ENCODE measurements at places on chromosomes 5 and 9. TPM values are rescaled to one million over a fixed set of nuclear protein-coding genes. Genes with fewer than 3 reads are reported as not detected.
A peak's percentile ranks its signal among the peaks of the same experiment; 100 is the strongest.

NHP2 gene
- 298 TPM for total RNA-seq

- peaks cover 16% of the 10 kb centered on the region for H3K4me1 ChIP-seq
- H3K4me3 ChIP-seq = no peak overlapping the region
- peak; percentile 31 for DNase-seq
- no peak overlapping the region for H3K27ac ChIP-seq
- H3K27me3 ChIP-seq = peaks cover 8% of the 10 kb centered on the region
- H3K36me3 ChIP-seq = no peaks in the 10 kb centered on the region
Measured at GRCh38 chr5:139644001-139644456, 4.1 kb upstream of the CXXC5 start.

MUSK gene
- total RNA-seq = not detected

DNA sequence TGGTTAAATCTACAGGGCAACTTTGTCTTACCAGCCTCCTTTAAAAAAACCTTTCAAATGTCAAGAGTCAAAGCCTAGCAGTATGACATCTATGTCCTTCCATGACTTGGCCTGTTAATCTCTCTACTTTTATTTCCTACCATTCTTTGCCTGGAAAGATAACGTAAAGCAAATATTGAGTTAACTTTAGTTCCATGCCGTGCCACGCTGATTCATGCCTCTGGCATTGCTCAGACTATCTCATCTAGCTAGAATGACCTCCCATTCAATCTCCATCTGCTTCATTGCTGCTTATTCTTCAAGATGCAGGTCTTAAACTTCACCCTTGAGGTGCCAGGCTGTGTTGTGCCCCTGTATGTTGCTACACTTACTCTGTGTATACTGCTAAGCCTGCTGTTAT, 729.8 kb downstream of the EFNA5 start:
- DNase-seq = no peak
- H3K4me3 ChIP-seq = no peak overlapping the region
- H3K27me3 ChIP-seq = no peaks in the 10 kb centered on the region
- no peaks in the 10 kb centered on the region for H3K4me1 ChIP-seq

DNA sequence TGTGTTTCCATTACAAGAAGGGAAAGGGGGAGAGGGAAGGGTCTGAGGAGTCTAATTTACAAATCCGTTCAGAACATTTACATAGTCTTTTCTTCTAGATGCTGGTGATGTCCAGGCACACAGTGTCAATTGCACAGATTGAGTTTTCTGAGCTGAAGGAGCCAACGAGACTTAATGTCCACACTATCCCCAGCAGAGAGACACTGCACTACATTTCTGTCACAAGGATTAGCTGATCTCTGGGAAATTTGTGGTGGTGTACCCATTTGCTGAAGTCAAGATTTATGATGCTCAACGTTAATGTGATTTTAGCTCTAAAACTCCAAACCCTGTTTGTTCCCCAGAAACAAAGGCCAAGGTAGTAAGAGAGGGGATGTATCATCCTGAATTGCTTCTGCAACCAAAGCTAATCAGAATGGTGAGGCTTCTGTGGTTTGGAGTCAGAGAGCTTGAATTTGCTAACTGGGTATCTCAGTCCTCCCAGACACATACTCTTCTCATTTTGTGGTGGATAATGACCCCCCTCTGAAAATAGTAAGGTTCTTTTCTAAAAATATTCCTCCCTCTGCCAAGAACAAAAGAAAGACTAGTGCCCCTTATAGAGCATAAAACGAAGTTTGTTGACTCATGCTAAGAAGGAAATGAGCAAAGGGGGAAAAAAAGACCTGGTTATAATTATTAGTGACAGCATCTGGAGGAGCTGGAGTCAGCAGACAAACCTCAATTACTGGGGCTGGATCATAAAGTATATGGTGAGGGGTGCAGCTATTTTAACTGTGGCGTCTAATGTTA, 416.9 kb downstream of the PSAT1 start:
- no peak overlapping the region for H3K27ac ChIP-seq
- no peak for DNase-seq
- H3K4me3 ChIP-seq = no peak overlapping the region
- H3K27me3 ChIP-seq = no peaks in the 10 kb centered on the region
- no peaks in the 10 kb centered on the region for H3K4me1 ChIP-seq
- H3K36me3 ChIP-seq = no peaks in the 10 kb centered on the region

DNA sequence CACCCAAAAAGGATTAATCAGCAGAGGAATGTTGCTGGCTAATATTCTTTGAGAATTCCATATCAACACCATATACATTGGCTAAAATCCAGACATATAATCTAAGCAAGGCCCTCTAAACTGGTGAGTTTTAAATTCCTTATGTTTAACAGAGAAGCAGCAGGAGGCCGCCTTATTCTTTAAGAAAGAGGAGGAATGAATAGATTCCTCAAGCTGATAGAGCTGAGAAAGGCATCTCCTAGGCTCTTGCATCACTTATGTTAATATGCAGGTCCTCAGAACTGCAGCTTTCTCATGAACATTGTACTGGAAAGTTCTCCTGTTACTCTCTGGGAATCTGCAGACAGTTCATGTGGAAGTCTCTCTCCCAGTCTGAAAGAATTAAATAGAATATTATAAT, 20.1 kb upstream of the SMARCA2 start:
- H3K4me1 ChIP-seq = no peaks in the 10 kb centered on the region
- no peak for DNase-seq
- no peaks in the 10 kb centered on the region for H3K36me3 ChIP-seq
- H3K27ac ChIP-seq = no peak overlapping the region

- no peak overlapping the region for H3K4me3 ChIP-seq
- H3K4me1 ChIP-seq = peaks cover 8% of the 10 kb centered on the region
- H3K36me3 ChIP-seq = no peaks in the 10 kb centered on the region
- DNase-seq = no peak
- H3K27ac ChIP-seq = no peak overlapping the region
Measured at GRCh38 chr9:125638239-125639045, 68.6 kb downstream of the MAPKAP1 start.

DNA sequence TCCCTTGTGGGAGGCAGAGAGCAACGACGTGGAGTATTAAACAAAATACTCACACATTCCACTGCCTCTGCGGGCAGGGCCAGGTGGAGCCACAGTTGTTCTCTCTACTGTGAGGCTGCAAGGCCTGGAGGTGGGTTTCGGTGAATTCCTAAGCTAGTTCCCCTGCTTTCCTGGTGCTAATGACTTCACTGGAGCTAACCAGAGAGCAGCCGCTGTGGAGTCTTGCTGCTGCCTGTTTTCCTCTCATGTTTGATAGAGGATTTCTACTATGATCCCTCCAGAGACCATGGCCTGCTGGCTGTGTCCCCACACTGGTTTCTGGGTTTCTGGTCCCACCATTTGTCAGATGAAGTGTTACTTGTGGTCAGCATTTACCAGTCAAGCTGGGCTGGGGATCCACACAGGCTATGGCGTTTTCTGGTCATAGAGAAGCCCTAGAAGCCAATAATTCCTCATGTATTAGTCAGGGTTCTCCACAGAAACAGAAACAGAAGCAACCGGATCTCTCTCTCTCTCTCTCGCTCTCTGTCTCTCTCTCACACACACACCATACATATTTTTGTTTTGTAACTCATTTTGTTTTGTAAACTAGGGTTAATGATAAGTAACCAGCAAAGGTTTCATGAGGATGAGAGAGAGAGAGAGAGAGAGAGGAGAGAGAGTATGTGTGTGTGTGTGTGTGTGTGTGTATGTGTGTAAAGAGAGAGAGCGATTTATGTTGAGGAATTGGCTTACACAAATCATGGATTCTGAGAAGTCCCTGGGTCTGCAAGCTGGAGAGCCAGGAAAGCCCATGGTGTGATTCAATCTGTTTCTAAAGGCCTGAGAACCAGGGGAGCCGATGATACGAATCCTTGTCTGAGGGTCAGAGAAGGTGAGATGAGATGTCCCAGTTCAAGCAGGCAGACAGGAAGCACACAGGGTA, 403.0 kb downstream of the GADD45G start:
- no peak for DNase-seq
- no peaks in the 10 kb centered on the region for H3K36me3 ChIP-seq
- no peak overlapping the region for H3K27ac ChIP-seq
- H3K4me1 ChIP-seq = no peaks in the 10 kb centered on the region
- no peaks in the 10 kb centered on the region for H3K27me3 ChIP-seq

EFNA5 gene
- not detected for total RNA-seq

GRCh38 chr5:158856794-158857193, 242.9 kb downstream of the EBF1 start:
- no peak overlapping the region for H3K27ac ChIP-seq
- peaks cover 8% of the 10 kb centered on the region for H3K4me1 ChIP-seq
- H3K4me3 ChIP-seq = no peak overlapping the region

DNA sequence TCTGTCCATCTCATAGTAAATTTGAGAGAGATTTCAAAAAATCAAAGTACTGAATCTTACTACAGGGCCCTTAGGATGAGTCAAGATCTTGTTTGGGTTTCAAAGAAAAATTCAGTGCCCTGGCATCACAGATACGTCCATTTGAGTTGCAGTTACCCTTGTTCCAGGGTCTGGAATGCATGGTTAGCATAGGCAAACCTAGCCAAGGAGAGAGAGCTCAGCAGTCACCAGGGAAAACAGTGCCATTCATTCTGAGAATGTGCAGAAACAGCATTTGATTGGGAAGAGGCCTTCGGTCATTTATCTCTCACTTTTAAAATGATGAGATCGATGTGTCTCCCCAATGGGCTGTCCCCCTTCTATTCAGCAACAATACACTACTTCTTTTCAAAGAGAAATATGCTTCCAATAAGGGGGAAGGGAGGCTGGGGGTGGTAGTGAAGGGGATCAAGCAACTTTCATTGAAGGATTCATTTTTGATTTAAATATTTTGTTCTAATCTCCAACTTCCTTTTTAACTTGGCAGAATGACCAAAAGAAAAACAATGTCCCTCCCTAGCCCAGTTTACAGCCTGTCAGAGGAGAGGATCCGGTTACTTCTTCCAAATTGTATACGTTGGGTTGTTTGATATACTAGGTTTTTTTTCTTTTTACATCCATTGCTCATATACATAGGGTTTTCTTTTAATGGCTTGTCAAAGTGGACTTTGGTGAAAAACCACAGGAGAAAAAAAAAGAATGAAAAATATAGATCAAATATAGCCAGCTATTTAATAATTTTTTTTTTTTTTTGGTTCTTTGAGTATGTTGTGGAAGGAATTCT, 491.1 kb downstream of the CCDC171 start:
- no peaks in the 10 kb centered on the region for H3K36me3 ChIP-seq
- H3K27ac ChIP-seq = no peak overlapping the region
- no peaks in the 10 kb centered on the region for H3K4me1 ChIP-seq
- no peak for DNase-seq

DNA sequence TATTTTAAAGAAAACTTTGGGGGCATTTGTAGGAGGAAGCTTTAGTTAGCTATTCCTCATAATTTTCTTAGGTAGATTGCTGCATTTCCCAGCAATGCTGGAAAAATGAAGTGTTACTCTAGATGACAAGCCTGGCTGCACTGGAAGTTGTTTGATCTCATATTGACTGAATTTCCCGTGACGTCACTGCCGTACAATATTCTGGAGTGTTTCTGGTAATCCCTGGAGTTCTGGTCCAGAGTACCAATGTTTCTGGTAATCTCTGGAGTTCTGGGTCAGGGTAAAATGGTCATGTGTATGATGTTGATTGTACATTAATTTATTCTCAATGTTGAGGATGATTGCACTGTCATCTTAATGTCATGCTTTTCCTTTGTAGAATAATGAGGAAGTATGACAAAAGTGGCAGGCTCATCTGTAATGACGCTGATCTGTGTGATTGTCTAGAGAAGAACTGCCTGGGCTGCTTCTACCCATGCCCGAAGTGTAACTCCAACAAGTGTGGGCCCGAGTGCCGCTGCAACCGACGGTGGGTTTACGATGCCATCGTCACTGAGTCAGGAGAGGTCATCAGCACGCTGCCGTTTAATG, 26.2 kb downstream of the ARL14EPL start:
- DNase-seq = no peak
- H3K27me3 ChIP-seq = peaks cover 4% of the 10 kb centered on the region
- H3K4me3 ChIP-seq = no peak overlapping the region

GRCh38 chr5:11289733-11290132, 528.7 kb upstream of the DAP start:
- H3K27me3 ChIP-seq = no peaks in the 10 kb centered on the region
- H3K27ac ChIP-seq = no peak overlapping the region
- no peak overlapping the region for H3K4me3 ChIP-seq
- no peaks in the 10 kb centered on the region for H3K36me3 ChIP-seq
- H3K4me1 ChIP-seq = no peaks in the 10 kb centered on the region
- no peak for DNase-seq

DNA sequence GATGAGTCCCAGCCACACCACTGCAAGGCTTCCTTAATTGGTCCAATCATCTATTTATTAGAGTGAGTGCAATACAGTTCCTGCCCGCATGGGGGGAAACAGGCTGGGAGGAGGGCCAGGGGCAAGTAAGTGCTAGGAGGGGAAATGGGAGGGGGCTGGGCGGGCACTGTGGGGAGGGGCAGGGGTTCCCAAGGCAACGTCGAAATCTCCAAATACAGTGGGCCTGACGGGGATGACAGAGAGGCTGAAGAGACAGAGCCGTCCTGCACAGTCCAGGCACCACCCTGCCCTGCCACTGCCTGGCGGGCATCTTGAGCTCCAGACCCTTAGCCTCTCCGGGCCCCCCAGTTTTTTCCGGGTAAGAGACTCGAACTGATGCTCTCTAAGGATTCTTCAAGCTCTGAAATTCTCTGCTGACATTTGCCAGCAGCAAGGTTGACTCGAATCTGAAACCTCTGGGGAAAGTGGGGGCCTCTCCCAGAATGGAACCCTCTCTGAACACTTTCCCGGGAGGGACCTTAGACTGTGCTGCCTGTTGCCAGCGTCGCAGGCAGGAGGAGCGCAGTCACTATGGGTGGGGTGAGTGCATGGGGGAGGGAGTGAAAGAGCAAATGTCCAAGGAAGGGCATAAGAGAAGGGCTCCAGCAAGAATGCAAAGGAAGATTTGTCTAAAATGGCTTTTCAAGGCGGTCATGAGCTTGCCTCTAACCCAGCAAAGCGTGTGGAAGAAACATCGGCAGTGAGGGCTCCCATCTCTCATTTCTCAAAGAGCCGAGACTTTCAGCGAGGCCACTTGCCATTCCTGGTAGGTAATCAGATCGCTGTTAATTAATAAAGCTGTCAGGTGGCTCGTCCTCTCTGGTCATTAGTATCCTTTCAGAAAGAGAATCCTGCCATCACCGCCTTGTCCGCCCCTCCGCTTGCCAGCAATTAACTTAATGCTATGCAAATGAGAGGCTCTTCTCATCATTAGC, 99.0 kb downstream of the GTF3C4 start:
- H3K4me1 ChIP-seq = peaks cover 19% of the 10 kb centered on the region
- no peaks in the 10 kb centered on the region for H3K27me3 ChIP-seq
- H3K36me3 ChIP-seq = no peaks in the 10 kb centered on the region
- peak; percentile 79 for DNase-seq

DNA sequence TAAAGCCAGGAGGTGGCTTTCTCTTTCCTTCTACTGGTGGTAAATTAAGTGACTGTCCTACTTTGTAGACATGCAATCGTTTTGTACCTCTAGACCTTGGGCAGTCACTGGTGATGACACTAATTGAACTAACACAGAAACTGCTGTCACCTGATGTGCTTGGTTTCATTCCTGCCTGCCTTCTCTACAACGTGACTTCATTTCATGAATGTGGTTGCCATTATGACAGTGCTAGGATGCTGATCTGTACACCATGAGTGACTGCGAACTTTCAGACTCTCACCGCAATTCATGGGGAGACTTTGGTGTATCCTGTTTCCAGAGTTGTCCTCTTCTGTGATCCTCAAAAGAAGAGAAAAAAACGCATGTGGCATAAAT, 47.5 kb downstream of the UBE2QL1 start:
- H3K4me1 ChIP-seq = no peaks in the 10 kb centered on the region
- H3K27me3 ChIP-seq = no peaks in the 10 kb centered on the region
- no peak overlapping the region for H3K27ac ChIP-seq

IRX1 gene
- not detected for total RNA-seq

All from CD8-positive, alpha-beta memory T cell (primary cell).